ENCODE measurements at places on chromosomes 16 and 17.

- no peak for DNase-seq
Measured at GRCh38 chr16:48534601-48535340, 75.2 kb downstream of the N4BP1 start.

DNA sequence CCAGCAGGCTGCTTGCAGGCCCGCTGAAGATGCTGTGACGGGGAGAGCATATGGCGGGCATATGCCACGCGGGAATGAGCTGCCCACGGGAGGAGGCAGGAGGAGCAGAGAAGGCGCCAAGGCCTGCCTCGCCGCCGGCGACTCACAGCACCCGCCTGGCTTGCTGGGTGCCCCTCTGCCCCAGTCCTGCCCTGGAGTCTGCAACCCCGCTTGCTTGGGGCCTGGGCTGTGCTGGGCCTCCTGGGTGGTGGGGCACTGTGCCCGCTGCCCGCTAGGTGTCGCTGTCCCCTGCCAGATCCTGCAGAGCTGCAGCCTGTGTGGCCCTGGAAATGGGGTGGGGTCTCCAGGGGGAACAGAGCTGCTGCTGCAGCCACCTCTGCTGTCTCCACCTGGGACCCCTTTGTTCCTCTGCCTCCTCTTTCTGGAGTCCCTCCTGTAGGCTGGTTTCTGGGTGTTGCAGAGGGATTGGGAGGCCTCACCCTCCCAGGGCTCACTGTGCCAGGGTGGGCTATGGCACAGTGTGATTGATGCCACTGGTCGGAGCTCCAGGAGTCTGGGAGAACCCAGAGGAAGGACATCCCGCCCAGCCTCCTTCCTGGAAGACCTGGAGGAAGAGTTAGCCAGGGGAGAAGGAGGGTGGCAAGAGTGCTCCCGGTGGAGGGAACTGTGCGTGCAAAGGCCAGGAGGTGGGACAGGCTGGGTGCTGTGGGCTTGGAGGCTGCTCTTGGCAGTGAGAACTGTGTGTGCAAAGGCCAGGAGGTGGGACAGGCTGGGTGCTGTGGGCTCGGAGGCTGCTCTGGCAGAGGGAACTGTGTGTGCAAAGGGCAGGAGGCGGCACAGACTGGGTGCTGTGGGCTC lies 141.0 kb upstream of the CIBAR2 start:
- no peak for DNase-seq

GRCh38 chr16:11909653-11910545 lies 5.9 kb downstream of the GSPT1 start:
- no peak for DNase-seq

DNA sequence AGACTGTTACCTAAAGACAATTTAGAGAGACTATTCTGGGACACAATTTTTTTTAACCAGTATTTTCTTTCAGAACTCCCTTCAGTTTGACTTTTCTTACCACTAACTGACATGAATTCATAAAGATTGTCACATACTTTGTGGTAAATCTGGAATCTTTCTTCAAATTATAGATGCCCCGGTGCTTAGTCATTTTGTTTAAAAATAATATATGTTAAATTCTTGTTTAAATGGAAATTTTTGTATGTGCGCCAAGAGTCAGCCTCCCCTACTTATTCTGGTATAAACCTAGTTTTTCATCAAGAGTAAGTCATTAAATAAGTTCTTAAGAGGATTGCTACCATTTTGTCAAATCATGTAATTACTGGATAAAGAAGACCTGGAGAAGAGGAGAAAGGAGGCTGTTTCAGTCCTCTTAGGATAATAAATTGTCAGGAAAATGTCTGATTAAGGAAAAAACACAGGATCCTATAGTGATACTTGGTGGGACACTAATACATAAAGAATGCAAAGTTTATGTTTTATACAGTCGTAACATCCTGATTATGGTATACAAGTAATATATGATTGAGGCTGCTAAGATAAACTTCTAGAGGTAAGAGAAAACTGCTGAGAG lies 424.4 kb downstream of the PMP22 start:
- no peak for DNase-seq

DNA sequence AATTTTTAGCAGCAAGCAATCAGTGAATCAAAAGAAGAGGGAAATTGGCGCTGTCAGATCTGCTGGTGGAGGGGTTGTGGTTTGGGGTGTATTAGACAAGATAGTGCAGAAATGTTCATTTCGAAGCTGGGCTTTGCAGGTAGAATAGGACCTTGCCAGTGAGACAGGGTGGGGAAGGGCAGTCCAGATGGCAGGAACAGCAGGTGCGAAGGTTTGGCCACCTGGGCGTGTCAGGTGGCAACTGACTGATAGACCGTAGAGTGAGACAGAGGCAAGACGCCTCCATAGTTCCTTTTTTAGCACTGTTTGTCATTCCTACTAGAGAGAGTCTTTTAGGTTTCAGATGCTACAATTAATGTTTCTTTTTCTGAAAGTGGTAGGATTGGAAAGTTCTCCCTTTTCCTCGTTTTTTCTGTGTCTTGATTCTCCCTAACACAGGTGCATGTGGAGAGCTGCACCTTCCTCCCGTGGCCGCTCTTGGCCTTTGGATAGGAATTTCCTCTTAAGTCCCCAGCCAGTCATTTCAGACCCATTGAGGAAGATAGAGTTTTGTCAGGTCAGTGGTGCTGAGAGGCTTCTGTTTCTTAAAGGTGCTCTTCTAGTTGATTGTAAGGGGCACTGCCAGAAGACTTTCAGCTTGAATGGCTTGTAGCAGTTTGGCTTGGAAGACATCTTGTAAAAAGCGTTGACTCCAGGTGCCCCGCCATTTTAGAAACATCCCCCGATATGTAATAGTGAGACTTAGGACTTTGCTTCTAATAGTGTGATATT lies 315.6 kb downstream of the SNX29 start:
- DNase-seq, result no peak

DNA sequence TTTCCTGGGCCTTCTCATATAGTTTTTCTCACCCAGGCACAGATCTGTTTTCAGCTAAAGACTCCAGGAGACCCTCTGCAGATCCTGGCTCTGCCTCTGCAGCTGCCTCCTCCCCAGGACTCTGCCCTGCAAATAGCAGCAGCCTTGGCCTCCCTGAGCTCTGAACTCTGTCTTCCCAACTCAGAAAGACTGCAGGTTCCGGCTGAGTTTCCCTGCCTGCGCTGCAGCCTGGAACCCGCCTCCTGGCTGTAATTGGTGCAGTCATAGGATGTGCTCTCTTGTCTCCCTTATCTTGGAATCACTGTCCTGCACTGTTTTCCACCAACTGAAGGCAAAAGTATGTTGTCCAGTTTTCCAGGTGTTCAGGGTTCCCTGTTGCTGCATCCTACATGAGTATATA lies 14.3 kb upstream of the DNASE1 start:
- no peak for DNase-seq

DNA sequence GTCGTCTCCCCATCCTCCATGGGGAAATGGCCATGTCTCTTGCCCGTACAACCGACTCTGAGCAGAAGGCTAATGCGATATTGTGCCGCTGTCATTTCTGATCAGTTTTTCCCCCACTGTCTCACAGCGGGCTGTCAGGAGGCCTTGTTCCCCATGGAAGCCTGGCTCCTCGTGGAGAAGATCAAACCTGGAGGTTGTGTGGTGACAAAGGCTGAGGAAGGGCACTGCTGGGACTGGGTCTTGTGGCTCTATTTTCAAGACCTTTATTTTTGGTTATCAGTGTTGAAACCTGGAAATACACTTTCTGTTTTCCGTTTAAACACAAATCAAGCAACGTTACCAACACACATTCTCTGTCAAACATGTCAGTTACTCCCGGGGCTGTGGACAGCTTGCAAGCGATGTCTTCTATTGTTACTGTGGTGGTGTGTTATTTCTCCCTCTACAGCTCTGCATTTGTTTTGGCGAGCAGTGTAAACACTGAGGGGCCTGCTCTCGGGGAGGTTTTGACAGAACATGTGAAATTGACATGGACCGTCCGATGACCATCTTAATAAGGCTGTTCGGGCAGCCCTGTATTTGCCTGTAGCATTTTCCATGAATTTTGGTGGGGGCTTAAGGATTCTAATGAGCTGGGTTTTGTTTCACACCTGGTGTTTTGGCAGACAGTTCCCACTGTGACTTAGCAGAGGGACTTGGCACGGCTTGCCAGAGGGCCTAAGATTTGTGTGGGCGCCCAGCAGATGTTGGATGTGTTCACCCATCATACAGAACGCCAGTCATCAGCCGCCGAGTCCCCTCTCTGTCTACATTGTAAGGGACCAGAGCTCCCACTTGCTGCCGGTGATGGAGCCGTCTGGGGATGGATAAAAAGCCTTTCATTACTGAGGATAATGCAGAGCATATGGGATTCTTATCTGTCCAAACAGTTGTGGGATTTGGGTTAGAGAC lies 12.5 kb downstream of the RBFOX1 start:
- no peak for DNase-seq

DNA sequence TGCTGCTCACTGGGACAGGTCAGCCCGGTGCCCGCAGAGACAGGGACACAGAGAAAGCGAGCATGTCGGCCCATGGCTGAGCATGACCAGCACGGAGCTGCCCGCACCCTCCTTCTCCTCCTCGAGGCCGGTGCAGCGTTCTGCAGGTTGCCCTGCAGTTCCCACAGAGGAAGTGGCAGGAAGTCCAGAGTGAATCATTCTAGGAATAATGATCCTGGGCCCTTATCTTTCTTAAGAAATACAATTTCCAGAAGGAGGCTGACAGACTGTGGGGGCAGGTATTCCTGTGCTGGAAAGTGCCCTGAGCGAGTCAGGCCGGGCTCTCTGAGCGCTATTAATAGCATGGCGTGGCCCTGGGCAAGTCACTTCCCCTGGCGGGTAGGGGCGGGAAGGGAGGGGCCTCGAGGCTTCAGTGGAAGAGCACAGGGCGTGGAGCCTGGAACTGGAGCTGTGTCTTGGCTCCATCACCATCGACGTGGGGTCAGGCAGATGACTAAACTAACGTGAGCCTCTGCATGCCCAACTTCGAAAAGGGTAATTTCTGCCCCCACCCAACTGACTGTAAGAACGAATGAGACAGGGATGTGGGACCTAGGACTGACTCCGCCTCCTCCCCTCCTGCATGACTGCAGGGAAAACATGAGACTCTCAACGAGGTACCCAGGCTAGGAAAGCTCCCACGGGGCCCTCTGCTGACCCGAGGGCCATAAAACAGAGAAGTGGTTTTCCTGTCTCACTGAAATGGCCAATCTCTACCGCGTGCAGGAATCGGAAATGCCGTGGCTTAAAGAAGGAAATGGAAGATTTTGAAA lies 9.8 kb downstream of the TMEM204 start:
- no peak for DNase-seq

DNA sequence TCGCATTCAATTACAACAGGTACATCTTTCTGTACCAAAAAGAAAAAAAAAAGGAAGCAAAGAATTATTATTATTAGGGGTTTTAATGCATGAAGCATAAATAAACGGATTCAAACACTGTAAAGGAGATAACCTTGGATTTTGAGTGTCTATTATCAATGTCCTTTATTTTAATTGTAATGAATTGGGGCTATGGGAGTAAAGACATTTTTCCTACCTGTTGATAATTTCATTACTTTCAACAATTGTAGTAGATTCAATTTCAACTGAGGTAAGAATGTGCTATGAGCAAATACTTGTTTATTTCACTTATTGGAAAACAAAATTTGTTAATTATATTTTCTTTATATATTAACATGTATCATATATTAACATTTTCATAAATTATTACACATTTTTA lies 855.6 kb downstream of the KCNJ2 start:
- DNase-seq, result no peak

- DNase-seq, result peak; percentile 43
Measured at GRCh38 chr16:77359065-77359502, 75.8 kb downstream of the ADAMTS18 start.

DNA sequence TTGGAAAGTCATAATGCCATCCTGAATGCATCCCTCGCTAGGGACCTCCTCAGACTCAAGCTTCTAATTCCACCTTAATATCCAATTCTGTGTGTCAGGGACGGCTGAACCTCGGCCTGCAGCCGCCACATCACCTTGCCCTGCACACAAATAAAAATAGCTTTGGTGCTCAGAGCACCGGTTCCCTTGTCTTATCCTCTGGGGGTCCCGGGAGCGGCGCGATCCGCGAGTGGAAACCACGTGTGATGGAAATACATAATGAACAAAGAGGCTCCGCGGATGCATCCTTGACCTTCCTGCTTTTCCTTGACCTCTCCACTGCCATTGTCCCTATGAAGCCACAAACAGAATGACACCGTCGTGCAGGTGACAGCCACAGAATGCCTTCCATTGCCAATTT lies 143.4 kb downstream of the ZNF423 start:
- DNase-seq, result no peak

- DNase-seq, result no peak
Measured at GRCh38 chr17:66386498-66387351, 84.3 kb downstream of the PRKCA start.

DNA sequence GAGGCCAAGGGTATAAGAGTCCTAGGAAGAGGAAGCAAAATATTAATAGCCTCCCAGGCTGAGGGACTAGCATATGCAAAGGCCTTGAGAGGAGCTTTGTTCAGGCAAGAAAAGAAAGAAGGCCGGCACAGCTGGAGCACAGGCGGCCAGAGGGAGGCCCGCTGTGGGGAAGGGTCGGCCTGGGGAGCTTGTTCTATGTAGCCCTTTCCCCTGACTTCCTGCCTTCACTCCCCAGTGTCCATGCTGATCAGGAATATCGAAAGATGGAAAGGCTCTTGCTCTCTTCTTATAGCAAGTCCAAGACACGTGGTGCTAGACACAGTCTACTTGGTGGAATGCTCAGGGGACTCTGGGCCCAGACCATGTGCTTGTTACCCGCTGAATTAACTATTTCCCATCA lies 27.4 kb upstream of the HAS3 start:
- DNase-seq, result no peak

GRCh38 chr17:44105483-44105882 lies 18.0 kb downstream of the HDAC5 start:
- DNase-seq, result no peak

DNA sequence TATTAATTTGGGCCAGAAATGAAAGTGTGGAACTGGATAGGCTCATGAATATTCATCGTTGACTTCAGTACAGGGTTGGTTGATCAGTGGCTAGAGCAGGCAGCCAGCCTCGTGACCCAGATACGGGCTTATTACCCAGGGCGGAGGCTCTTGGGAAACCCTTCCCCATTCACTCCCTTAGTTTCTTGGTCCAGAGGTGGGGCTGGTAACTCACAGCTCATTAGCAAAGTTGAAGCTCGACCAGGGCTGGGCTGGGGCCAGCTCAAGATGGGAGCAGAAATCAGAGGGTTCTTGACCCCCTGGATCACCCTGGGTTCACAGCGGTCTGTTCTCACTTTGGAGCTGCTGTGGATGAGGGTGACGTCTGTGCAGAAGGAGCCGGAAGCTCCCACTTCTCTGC lies 44.6 kb upstream of the GSE1 start:
- DNase-seq, result no peak

- no peak for DNase-seq
Measured at GRCh38 chr17:54494721-54495715, 405.6 kb upstream of the TOM1L1 start.

GRCh38 chr16:70495425-70496182 lies 27.8 kb downstream of the COG4 start:
- no peak for DNase-seq

GRCh38 chr17:67520252-67520906 lies 143.3 kb downstream of the PITPNC1 start:
- DNase-seq, result no peak

DNA sequence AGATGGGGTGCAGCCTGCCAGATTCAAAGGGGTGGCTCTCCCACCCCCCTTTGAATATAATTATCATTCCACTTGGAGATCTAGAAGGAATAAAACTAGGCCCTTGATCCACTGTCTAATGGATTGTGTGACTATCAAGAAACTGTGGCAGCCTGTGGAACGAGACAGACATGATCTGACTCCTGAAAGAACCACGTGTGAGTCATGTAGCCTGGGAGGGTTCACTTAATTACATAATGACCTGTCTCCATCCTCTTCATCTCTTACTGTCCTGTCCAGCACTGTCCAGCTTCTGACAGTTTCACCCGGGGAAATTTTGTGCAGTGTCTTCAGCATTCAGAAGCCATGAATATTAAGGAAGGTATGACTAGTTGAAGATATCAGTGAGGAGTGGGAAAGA lies 43.3 kb upstream of the CDH13 start:
- DNase-seq, result no peak

Data from NCI-H1930 (cell line).